ENCODE measurements at places on chromosomes 3 and 15. TPM values are rescaled to one million over a fixed set of nuclear protein-coding genes. Genes with fewer than 3 reads are reported as not detected.

Gene ACTRT3
- polyA plus RNA-seq = not detected

Gene NR1I2
- not detected for polyA plus RNA-seq

Gene DAZL
- polyA plus RNA-seq = not detected

DNA sequence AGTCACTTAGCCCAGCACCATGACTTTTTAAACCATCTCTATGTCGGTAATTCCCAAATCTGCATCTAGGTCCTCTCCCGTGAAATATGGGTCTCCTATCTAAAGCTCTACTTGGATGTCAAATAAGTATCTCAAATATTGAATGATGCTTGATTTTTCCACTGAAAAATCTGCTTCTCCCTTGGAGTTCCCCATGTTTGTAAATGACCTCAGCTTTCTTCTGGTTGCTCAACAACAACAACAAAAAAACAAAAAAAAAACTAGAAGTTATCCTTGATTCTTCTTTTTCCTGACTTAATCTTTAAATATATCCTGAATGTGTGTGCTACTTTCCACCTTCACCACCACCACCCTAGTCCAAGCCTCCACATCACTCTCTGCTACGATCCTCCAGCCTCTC is 307.5 kb upstream of the UBE2E2 start:
- no peak overlapping the region for H3K4me3 ChIP-seq
- H3K36me3 ChIP-seq = no peaks in the 10 kb centered on the region
- no peak for DNase-seq
- H3K4me1 ChIP-seq = no peaks in the 10 kb centered on the region
- no peak overlapping the region for H3K27ac ChIP-seq
- no peaks in the 10 kb centered on the region for H3K27me3 ChIP-seq

DNA sequence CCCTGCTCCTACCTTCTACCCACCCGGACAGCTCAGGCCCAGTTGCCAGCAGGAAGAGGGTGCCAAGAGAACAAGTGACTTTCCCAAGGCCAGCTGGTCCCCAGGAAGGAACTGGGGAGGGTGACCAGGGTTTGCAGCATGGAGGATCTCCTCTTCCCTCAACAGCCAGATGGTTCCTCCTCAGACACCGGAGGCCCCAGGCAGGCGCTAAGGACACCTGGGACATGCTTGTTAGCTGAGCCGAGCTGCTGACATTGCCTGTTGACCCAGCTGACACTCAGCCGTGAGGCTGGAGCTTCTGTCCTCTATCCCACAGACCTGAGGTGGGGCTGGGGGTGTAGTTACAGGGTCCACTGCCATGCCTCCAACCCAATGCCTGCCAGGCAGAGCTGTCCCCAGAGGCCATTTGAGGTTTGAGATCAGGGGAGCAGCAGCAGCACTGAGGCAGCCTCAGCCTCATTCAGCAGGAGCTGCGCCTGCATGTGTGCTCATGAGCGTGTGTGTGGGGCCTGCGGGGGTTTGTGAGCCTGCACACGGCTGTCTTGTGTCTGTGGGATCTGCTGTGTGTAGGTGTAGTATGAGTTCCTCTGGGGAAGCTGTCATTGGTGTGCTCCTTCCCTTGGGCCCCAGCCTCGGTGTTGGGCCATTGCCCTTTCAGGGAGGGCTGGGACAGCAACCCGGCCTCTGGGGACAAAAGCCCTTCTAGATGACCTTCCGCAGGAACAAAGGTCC is 7.1 kb downstream of the CPLX3 start:
- no peak overlapping the region for H3K27ac ChIP-seq
- H3K27me3 ChIP-seq = no peaks in the 10 kb centered on the region
- H3K4me1 ChIP-seq = no peaks in the 10 kb centered on the region
- no peak overlapping the region for H3K4me3 ChIP-seq

GRCh38 chr3:168383573-168383972 is 287.8 kb upstream of the GOLIM4 start:
- H3K4me1 ChIP-seq = no peaks in the 10 kb centered on the region
- H3K36me3 ChIP-seq = no peaks in the 10 kb centered on the region
- no peak overlapping the region for H3K4me3 ChIP-seq
- no peak overlapping the region for H3K27ac ChIP-seq
- H3K27me3 ChIP-seq = no peaks in the 10 kb centered on the region

DNA sequence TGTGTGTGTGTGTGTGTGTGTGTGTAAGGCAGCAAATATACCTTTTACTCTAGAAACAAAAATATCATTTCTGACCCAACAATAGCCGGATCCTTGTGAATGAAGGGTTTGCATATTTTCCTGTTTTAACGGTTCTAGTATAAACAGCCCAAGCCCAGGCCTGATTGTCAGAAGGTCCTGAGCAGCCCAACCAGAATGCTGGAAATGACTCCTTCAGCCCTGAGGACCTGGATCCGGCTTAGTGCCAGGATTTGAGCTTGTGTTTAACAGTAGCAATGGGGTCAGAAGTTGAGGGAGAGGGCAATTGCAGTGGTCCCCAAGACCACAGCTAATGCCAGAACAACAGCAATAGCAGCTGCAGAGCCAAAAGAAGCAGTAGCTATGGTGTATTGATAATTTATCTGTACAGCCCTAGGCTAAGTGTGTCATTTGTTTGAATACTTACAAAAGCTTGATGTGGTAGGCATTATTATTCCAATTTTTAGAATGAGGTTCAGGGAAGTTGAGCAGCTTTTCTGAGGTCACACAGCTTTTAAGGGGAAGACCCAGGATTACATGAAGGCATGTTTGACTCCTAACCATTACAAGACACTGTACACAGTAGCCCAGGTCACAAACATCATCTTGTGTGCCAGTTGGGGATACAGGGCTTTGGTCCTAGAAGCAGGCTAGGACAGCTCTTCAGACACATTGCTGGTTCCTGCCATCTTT is 12.8 kb downstream of the FOXL2 start:
- no peak for DNase-seq
- peaks cover 63% of the 10 kb centered on the region for H3K27me3 ChIP-seq
- H3K36me3 ChIP-seq = no peaks in the 10 kb centered on the region

DNA sequence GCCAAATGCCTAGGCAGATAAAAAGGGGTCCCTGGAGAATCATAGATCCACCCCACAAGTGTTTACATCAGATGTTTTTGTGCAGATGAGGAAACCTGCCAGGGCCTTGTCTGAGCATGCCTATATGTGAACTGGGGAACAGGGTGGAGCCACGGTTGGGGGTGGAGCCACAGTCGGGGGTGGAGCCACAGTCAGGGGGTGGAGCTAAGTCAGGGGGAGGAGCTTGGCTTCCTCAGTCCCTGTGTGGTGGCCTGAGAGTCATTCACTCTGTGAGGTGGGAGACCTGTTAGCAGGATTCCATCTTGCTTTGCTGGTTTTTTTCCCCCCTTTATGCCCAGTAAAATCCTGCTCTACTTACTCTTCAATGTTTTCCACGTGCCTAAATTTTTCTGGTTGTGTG is 57.8 kb upstream of the TGFBR2 start:
- no peak overlapping the region for H3K4me3 ChIP-seq
- no peaks in the 10 kb centered on the region for H3K4me1 ChIP-seq
- DNase-seq = peak; percentile 10
- no peak overlapping the region for H3K27ac ChIP-seq

- no peak for DNase-seq
- no peak overlapping the region for H3K4me3 ChIP-seq
- H3K36me3 ChIP-seq = no peaks in the 10 kb centered on the region
- no peaks in the 10 kb centered on the region for H3K27me3 ChIP-seq
- no peaks in the 10 kb centered on the region for H3K4me1 ChIP-seq
- no peak overlapping the region for H3K27ac ChIP-seq
Observed at GRCh38 chr3:77933926-77934325, 894.0 kb downstream of the ROBO2 start.

DNA sequence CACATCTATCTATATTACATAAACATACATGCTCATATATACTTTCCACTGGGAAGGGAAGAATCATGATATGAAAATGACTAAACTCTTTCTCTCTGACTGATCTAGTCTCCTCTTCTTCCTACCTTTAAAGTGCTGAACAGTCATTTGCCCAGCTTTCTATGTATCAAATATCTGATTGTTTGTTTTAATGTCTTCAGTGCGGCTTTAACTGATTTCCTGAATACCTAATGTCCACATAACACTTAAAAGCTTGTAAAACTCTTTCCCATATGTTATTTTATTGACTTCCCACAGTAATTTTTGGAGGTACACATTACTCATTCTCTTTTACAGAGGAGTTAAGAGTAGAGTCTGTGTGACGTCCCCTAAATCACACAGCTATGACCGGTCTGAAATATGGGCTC is 28.2 kb downstream of the CPOX start:
- no peak for DNase-seq
- no peak overlapping the region for H3K27ac ChIP-seq
- no peak overlapping the region for H3K4me3 ChIP-seq
- H3K4me1 ChIP-seq = peaks cover 47% of the 10 kb centered on the region
- no peaks in the 10 kb centered on the region for H3K27me3 ChIP-seq

GRCh38 chr3:167814441-167814951 is 79.0 kb downstream of the SERPINI1 start:
- no peak overlapping the region for H3K4me3 ChIP-seq
- H3K27me3 ChIP-seq = no peaks in the 10 kb centered on the region
- no peaks in the 10 kb centered on the region for H3K36me3 ChIP-seq
- no peak for DNase-seq
- no peak overlapping the region for H3K27ac ChIP-seq
- H3K4me1 ChIP-seq = no peaks in the 10 kb centered on the region

DNA sequence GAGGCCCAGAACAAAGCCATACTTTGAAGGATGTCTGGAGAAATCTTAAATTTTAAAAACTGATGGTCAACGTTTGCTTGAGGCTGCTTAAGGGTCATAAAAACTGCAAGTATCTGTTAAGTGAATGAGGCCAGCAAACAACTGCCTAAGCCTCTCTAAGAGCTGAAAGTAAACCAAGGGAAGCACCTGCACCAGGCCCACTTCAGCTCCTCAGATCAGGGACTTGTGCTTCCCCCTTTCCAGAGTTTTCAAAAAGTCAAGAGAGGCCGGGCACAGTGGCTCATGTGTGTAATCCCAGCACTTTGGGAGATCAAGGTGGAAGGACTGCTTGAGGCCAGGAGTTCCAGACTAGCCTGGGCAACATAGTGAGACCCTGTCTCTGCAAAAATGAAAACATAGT is 9.1 kb downstream of the FBXL22 start:
- no peak overlapping the region for H3K4me3 ChIP-seq
- DNase-seq = no peak
- H3K4me1 ChIP-seq = peaks cover 27% of the 10 kb centered on the region
- peaks cover 36% of the 10 kb centered on the region for H3K36me3 ChIP-seq
- no peak overlapping the region for H3K27ac ChIP-seq

DNA sequence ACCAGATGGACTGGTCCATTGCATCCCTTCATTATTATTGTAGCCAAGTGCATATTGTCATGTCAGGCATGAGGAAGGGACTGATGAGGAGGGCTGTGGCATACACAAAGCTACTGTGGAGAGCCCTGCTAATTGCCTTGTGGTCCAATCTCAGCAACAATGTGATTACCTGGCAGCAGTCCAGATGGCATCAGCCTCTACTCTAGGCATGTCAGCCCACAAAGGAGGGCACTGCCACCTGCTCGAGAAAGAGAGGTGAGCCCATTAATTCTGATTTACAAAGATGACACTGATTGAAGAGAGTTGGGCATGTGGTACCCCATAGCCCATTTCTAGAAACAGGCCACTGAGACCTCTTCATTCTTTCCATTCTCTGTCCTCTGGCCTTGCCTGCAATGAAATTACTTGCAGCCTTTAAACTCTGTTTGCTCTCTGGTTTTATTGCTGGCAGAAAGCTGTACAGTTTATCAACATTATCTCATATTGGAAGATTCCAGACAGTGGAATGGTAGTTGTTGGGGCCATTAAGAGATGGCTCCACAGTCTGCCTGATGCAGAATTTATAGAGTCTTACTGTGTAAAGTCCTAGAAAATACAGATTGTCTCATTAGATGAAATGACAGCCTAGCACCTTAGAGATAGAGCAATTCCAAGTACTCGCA is 307.7 kb downstream of the ARPP21 start:
- H3K27ac ChIP-seq = no peak overlapping the region
- H3K27me3 ChIP-seq = no peaks in the 10 kb centered on the region
- DNase-seq = no peak
- H3K36me3 ChIP-seq = no peaks in the 10 kb centered on the region
- no peaks in the 10 kb centered on the region for H3K4me1 ChIP-seq

DNA sequence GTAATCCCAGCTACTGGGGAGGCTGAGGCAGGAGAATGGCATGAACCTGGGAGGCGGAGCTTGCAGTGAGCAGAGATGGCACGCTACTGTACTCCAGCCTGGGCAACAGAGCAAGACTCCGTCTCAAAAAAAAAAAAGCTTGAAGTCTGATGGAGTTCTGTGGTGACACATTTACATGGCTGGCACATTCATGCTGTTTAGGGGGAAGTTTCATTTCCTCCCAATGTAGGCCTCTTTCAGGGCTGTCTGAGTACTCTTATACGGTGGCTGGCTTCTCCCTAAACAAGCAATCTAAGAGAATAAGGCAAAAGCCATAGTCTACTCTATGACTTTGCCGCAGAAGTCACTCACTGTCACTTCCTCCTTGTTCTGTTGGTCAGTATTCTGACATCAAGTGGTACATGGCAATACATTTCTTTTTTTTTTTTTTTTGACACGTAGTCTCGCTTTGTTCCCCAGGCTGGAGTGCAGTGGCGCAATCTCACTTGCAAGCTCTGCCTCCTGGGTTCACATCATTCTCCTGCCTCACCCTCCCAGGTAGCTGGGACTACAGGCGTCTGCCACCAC is 41.2 kb downstream of the OIP5 start:
- peak overlapping the region; percentile 93 for H3K27ac ChIP-seq
- peaks cover 48% of the 10 kb centered on the region for H3K36me3 ChIP-seq
- no peak overlapping the region for H3K4me3 ChIP-seq
- peak; percentile 91 for DNase-seq
- H3K4me1 ChIP-seq = peaks cover 43% of the 10 kb centered on the region

DNA sequence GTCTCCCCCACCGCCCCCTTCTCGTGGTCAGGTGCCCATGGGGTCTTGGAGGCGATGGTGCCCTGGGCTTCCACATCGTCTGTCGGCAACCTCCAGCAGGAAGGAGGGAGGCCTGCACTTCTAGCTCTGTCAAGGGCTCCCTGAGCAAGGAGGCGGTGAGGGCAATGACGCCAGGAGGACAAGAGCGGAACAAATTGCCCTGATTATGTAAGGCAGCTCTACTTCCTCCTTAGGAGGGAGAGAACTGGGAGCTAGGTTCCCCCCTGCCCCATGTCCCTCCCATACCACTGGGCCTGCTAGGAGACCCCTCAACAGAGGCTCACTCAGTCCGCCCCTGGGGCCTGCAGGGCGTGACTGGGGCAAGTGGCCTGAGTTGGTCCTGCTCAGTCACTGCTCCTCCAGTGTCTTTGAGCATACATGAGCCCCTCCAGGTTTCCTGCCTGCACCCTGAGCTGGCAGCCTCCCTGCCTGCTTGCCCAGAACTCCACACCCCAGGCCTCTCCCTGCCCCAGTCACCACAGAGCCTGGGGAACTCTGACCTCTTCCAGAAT is 56.1 kb downstream of the CACNA2D2 start:
- no peak overlapping the region for H3K4me3 ChIP-seq
- H3K4me1 ChIP-seq = peaks cover 38% of the 10 kb centered on the region
- H3K27me3 ChIP-seq = no peaks in the 10 kb centered on the region
- no peaks in the 10 kb centered on the region for H3K36me3 ChIP-seq
